ENCODE measurements at places on chromosomes 3 and 15.

DNA sequence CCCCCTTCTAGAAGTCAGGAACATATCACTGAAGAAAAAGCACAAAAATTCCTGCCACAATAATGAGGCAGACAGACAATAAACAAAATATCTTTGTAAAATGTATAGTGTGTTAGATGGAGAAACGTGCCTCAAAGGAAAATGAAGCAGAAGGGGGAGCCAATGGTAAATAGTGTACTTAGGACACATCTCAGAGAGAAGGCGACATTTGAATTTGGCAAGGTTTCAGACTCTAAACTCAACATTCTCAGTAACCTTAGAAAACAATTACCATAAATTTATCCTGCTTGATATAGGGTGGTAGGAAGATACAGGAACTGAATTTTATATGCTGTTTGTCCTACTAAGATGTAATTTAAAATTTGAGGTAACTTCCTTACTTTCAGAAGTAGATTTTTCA lies 52.6 kb upstream of the PTX3 start:
- no peak for DNase-seq

DNA sequence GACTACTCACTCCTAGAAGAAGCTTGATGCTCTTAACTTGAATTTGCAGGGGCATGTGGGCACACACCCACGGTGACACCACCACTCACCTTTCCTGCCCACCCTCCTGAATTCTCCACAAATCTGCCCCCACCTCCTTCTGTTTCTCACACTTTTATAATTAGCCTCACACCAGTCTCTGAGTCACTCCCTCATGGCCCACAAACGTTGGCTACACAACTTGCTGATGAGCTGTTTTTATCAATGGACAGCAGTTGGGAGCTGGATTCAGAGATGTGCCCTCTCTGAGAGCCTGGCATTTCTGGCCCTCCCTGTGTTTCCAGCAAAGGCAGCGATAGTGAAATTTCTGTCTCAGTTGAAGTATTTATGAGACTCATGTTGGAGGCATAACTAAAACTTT lies 1.3 kb downstream of the COLQ start:
- DNase-seq = no peak

- DNase-seq = no peak
Observed at GRCh38 chr3:127908951-127909350, 6.1 kb upstream of the KBTBD12 start.

DNA sequence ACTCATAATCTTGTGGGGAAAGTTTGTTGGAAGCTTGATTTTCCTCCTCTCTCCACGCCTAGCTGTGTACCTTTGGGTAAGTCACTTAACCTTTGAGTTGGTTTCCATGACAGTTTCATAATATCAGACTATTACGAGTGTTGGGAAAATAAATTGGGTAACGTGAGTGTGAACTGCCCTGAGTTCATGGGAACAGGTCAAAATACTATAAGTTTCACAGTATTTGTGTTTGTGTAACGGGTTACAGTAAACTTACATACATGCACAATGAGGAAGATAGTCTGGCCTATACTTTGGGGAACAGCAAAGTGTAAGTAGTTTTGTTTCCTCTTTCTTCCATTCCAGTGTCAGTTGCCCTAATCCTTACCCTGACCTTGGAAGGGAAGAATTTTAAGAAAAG lies 509.9 kb downstream of the MECOM start:
- no peak for DNase-seq

- no peak for DNase-seq
Observed at GRCh38 chr3:134900482-134900881, 105.4 kb downstream of the EPHB1 start.

DNA sequence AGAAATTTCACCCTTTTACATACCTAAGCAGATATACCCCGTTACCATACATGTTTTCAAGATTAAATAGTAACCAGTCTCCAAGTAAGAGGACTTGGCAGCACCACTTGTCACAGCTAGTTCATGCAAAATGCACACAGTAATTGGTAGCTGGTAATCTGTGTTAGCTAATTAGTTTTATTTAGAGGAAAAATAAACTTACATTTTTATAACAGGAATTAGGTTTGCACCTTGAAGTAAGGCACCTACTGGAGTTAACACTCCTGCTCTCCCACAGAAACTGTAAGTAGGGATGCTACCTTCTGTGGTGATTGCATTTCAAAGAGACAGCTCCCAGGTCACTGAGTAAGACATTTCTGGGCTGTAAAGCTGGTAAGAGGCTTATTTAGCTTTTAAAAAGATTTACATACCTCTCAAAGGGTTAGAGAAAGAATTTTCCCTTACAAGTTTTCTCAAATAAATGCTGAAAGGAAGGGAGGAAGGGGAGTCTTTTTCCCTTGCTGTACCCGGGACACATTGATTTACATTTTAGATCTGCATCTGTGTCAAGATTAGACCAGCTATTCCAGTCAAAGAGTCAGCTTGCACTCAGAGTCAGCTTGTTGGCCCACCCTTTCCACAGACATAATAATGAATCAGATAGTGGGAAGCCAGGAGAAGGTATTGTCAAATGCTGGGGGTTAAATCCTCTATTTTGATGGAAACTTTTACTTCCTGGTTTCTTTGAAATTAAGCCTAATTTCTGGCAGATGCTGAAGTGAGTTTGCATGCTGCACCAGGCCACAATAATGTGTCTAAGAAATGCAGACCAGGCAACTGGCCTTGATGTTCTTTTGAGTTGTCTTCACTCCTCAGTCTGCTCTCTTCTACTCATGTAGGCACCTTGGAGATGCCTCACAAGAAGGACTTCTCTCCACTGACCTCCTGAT lies 77.6 kb upstream of the CHD2 start:
- DNase-seq = no peak

DNA sequence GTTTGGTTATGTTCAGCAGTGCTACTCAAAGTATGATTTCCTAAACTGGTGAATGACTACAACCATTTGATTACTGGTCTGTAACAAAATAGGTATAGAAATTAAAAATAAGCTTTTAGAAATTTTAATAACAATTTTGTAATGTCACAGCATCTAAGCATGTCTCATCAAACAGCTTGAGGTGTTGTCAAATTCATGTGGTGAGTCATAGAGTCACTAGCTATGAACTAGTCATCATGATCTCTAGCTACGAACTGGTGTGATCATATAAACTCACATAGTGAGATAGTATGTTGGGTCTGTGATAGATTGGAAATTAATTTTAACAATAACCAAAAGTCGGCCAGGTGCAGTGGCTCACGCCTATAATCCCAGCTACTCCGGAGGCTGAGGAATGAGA lies 213.9 kb upstream of the RBMS3 start:
- DNase-seq = no peak

DNA sequence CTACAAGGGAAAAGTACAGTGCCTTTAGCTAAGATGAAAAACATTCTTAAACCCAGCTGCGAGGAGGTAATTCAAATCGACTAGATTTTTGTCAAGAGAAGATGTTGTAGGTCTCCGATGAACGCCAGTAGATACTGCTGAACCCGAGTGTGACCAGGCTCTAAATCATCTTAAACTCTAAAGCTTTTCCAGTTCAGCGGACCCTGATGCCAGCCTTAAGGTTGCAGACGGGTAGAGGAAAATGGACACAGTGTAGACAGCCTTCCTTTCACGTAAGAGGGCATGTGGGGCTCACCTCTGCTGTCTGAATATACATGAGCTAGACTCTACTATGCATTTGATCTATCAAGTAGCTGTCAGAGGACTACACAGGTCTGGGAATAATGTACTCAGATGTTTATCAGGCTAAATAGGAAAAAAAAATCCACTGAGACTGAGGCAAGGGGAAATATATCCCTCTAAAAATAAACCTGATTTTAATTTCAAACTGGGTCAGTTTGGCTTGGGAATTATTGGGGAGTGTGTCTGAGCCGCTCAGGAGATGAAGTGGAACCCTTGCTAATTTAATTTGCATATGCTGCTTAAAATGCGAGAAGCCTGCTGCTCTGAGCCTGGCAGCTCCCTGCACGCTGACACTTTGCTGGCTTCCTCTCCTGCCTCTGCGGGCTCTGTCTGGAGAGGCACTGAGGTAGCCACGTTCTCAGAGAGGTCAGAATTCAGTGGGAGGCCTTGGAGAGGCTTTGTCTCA lies 151.9 kb downstream of the CADPS start:
- peak; percentile 51 for DNase-seq

DNA sequence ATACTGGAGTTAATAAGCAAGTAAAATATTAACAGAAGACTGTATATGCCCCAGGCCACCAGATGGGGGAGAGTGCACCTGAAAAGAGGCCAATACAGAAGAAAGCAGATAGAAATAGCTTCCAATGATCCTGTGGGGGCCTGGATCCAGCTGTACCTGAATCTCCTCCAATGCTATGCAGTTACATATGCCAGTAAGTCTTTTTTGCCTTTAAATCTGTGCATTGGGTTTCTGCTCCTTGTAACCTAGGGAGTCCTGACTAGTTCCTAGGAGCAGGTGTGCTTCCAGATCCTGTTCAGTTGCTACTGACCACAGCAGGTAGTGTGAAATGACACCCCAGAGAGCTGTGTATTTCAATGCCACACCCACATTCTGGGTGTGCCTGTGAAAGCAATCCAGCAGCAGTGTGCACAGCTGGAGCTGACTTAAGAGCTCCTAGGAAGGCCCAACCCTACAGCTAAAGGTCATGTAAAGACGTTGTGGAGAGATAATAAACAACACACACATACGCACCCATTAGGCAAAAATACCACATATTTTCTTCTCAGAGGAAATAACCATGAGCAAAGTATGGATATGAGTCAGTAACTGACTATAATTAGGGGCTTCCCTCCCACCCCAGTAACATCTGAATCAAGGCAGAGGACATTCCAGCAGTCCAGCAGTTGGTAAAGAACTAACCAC lies 62.2 kb upstream of the AKAP13 start:
- DNase-seq = no peak

GRCh38 chr3:114645392-114645791 lies 351.6 kb downstream of the TIGIT start:
- no peak for DNase-seq

DNA sequence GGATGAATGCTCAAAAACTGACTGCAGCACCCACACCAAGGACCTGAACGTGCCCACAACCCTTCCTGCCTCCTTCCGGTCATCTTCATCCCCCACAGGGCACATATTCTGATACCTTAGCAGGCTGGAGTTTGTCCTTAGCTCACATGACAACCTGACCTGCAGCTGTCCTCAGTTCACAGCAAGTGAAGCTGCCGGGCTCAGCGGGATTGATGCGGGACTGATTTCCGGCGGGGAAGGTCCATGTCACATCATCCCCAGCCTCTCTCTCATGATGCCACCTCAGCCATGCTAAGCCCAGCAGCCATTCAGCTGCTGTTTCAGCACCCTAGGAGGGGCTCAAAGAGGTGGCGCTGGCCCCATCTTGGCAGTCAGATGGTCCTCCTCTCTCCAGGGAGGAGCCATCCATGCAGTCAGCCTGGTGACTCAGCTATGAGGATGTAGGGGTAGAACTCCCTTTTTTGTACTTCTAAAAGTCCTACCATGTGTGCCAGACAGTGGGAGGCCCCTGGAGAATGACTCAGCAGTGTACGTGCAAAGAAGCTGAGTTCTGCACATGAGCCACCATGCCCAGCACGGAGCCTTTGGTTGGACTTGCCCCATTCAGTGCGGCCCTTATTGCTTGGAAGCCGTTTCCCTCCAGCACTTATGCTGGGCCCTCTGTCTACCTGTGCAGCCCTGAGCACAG lies 9.5 kb downstream of the CA12 start:
- DNase-seq = no peak

GRCh38 chr3:62529230-62529629 lies 155.9 kb upstream of the FEZF2 start:
- DNase-seq = peak; percentile 46

DNA sequence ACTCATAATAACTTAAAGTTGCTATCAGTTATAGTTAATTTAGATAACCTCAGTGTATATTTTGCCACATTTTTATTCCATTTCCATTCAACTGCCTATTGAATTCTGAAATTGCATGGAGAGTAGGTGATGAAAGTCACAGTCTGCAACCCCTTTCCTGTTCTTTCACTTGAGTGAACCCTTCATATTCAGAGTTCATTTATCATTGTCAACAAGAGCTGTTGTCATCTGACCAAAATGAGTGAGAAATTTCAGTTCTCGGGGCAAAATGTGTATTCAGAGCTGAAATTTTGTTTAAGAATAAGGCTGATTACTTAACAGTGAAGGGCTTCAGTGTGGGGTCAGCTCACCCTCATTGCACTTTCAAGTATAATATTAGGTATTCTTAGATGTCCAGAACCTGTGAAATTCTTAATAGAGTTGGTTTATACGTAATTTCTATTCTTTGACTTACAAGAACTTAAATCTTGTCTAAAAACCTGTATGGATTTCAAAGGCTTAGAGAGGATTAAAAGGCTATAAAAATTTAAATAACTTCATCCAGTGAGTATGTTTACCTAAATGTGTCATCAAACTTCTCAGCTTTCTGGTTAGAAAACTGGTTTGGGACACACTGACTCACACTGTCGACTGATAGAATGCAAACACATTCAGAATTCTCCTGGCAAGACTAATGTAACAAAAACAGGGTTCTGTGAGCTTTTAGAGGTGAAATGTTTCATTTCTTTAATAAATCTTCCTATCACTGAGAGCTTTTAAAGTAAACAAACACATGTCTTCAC lies 92.2 kb downstream of the CMSS1 start:
- DNase-seq = no peak

DNA sequence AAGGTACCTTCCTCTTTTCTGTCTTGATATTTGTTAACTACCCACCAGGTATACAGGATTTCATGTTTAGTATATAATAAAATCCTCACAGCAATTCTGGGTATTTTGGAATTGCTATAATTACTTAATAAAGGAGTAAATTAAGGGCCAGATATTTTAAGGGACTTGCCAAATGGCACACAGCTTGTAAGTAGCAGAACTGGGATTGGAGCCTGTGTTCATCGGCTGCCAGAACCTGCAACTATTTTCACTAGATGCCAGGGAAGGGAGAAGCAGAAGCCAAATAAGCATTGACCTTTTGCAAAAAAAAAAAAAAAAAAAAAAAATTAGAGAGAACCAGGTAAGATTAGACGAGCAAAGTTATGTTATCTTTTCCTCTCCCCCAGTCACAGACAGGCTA lies 683.3 kb upstream of the CADM2 start:
- no peak for DNase-seq

GRCh38 chr3:79362571-79363270 lies 405.1 kb downstream of the ROBO1 start:
- DNase-seq = no peak

- DNase-seq = peak; percentile 89
Observed at GRCh38 chr3:149971403-149972075, 844 bp upstream of the PFN2 start.

- no peak for DNase-seq
Observed at GRCh38 chr3:1087066-1087560, 5.7 kb upstream of the CNTN6 start.

- no peak for DNase-seq
Observed at GRCh38 chr3:50652709-50653108, 22.0 kb upstream of the DOCK3 start.

DNA sequence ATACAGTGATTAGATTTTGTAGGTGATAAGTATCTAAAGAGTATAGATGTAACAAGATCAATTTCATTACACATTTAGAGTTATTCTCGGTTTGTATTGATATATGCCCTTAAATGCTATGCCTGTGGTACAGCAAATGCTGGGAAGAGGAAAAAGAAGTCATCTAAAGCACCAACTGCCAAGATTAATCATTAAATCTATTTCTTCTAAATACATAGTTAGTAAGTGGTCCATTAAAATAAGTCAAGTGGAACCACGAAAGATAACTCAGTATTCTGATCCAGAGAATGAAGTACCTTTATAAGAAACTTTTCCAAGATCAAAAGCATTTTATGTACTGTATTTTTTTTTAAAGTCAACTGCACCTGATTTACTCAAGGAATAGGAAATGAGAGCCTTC lies 142.1 kb upstream of the CGNL1 start:
- no peak for DNase-seq

GRCh38 chr3:13303410-13303809 lies 116.7 kb downstream of the NUP210 start:
- DNase-seq = no peak

- no peak for DNase-seq
Observed at GRCh38 chr3:129611812-129612533, 5.5 kb upstream of the PLXND1 start.
